Cardiac muscle cell (in vitro differentiated cells and primary cell): ENCODE measurements at places on chromosomes 5 and 9. TPM values are rescaled to one million over a fixed set of nuclear protein-coding genes. Genes with fewer than 3 reads are reported as not detected.

DNA sequence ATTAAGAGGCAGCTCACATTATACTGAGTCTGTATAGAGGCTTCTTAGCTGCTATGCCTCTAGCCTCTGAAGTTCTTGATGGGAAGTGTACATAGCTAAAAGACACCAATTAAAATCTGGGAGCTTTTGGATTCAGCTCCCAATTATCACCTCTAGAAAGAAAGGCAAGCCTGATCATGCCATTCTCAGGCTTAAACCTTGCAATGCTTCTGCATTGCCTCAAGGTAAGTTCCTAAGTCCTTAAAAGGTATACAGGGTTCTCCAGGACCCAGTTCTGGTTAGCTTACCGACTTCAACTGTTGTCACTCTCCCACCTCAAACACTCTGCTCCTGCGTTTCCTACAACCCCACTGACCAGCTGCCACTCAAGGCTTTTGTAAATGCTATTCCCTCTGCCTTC is 17.5 kb upstream of the CCL28 start:
- DNase-seq: no peak

- DNase-seq: no peak
These were observed 31.5 kb downstream of the GAPVD1 start for GRCh38 chr9:125293134-125293533.

GRCh38 chr5:717143-717542 is 24.0 kb upstream of the TPPP start:
- DNase-seq: no peak

DNA sequence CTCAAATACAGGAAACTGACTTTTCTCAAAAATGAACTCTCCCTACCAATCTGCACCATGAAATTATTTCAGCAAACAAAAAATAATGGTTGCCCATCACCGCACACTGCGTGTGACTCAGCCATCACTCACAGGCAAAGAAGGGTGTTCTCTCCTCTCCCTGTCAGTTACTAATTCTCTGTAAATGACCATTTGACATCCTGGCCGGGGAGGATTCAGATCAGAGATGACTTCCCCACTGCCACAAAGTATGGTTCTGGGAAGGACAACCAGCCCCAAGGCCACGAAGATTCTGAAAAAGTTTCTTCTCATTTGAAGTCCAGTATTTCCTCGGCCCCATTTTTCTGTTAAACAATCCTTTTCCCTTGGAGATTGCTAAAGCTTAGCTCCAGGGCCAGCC is 199.4 kb downstream of the AUH start:
- DNase-seq: no peak

GRCh38 chr5:128021411-128021810 is 62.2 kb upstream of the SLC12A2 start:
- no peak for DNase-seq

DNA sequence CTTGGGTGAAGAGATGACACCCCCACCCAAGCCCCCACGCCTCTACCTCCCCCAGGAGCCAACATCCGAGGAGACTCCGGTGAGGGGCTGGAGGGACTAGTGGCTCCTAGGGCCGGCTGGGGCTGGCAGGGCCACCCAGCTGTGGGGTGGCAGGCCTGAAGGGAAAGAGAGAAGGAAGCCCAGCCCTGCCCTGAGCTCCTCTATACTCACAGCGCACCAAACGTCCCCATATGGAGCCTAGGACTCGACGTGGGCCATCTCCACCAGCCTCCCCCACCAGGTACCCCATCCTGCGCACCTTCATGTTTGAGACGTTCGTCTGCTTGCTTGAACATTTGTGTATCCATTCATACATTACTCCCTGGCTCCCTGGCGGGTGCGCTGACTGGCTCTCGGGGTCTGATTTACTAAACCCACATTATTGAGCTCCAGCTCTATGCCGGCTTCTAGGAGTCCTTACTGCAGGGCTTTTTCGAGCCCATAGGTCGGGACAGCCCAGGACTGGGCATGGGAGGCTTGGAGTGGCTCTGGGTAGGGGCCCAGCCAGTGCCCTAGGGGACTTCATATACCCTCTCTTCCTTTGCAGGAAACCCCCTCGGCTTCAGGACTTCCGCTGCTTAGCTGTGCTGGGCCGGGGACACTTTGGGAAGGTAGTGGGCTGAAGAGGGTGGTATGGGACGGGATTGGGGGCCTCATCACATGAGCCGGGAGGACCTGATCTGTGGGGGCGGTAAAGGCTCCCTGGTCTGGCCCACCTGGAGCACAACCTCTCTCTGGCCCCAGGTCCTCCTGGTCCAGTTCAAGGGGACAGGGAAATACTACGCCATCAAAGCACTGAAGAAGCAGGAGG is 9.1 kb downstream of the ZDHHC12 start:
- DNase-seq: no peak

DNA sequence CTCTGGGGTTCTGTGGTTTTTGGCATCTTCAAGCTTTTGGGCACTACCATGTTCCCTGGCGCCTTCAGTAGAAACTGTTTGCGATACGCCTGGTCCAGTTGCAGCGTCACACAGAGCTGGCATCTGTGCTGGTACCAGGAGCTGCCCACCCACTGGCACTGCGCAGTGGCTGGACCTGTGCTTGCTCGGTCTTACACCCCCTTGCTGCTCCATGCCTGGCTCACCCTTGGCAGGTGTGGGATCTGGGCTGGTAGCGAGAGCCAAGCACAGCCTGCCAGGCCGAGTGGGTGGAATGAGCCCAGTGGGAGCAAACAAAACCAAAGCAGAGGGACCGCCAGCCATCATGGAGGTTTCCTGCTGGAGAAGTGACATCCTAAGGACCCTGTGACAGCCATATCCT is 170.2 kb upstream of the IRX2 start:
- DNase-seq: no peak

GRCh38 chr5:142777850-142778249 is 7.7 kb downstream of the ARHGAP26 start:
- DNase-seq: no peak

DNA sequence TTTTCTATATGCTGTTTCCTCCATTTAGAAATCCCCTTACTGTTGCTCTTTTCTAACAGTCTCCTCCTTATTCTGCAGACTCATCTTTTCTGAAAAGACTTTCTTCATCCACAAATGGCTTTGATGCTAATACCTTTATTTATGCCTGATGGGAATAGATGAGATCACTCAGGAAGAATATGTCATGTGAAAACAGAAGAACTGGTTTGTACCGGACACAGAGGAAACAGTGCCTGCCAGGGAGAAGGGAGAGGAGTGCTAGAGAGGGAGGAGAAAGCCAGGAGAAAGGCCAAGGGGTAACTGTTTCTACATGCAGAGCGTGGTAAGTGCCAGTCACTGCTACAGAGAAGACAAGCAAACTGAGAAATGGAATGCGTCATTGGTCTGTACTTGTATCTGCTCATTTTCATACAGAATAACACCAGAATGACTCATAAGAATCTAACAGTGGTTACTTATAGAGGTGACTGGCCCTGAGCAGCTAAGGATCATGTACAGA is 45.9 kb upstream of the PJA2 start:
- DNase-seq: peak; percentile 98

The SLC27A4 gene
- total RNA-seq: 16.9 and 30.2 TPM in 2 replicates

The QRFP gene
- not detected in 2 replicates for total RNA-seq

- DNase-seq: no peak
These were observed 190.7 kb downstream of the CD180 start for GRCh38 chr5:67005737-67006499.

GRCh38 chr5:179023528-179024189 is at the start of gene ZNF879:
ZNF879 (plus strand) TSS chr5:179023804; CDS start chr5:179025005, 1,201 bp downstream.
- peak; percentile 98 for DNase-seq

DNA sequence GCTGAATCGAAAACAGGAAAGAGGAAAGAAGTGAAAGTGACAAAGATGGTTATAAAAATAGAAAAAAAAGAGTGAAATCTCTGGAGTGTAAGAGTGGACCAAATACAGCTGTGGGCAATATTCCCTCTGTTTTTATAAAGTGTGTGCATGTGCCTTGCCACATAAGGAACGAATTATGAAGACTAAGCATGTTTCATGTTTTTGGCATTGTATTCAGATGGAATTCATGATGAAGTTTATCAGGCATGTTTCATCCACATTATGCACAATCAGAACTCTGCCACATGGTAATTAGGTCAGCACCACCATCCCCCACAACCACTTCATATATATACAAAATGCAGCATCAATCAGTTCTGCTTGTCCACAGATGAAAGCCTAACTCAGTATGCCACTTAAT is 348.0 kb downstream of the ZNF608 start:
- DNase-seq: no peak

The TRPM3 gene
- total RNA-seq: 0.24 and 0.60 TPM in 2 replicates
